ENCODE measurements at places on chromosomes 5 and 9. TPM values are rescaled to one million over a fixed set of nuclear protein-coding genes. Genes with fewer than 3 reads are reported as not detected.

NUTM2G gene
- total RNA-seq = not detected

TPRN gene
- 14.7 TPM for total RNA-seq

PCDHA5 gene
- not detected for total RNA-seq

FOXD4L3 gene
- total RNA-seq = not detected

GDF9 gene
- 0.80 TPM for total RNA-seq

PRLR gene
- total RNA-seq = not detected

MARCOL gene
- total RNA-seq = not detected

LIX1 gene
- total RNA-seq = not detected

ELL2 gene
- 15.0 TPM for total RNA-seq

SGTB gene
- total RNA-seq = 25.3 TPM

RORB gene
- total RNA-seq = 0.03 TPM

GCNT4 gene
- total RNA-seq = 6.0 TPM

GRCh38 chr9:38347271-38347671 is 45.2 kb upstream of the ALDH1B1 start:
- DNase-seq = no peak

DNA sequence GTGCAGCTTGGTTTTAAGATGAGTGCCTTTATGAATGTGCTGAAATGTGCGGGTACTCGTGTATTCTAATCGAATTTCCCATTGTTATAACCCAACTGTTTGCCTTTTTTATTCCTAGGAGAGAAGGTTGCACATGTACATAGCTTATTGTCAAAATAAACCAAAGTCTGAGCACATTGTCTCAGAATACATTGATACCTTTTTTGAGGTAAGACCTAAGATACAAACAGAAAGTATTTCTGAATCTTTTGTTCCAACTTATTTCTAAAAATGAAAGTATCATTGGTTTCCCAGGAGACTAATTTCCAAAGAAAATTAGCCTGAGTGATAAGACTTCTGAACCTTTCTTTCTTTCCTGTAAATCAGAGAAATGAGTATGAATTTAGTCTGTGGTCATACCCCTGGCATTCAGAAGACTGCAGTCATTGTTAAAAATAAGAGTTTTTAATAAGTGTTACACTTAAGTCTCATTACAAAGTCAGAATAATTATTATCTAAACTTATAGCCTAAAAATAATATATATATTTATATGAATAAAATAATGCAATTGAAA is 102.4 kb upstream of the OTULINL start:
- no peak for DNase-seq

DNA sequence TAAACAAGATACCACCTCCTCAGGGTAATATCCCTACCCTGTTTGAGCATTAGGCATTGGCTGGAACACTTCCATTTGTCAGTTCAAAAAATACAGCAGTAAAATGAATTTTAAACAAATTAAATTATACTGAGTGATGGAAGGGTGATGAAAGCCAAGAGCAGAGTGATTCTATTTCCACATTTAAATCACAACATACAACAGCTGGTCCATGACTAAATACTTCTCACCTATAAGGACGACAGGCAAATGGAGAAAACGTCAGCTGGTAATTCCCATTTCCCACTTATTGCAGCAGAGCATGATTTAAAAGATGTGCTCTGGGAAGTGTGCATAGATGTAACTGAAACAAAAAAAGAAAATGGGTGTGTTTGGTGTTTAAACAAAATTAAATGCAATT is 543.6 kb upstream of the DAB2 start:
- no peak for DNase-seq

DNA sequence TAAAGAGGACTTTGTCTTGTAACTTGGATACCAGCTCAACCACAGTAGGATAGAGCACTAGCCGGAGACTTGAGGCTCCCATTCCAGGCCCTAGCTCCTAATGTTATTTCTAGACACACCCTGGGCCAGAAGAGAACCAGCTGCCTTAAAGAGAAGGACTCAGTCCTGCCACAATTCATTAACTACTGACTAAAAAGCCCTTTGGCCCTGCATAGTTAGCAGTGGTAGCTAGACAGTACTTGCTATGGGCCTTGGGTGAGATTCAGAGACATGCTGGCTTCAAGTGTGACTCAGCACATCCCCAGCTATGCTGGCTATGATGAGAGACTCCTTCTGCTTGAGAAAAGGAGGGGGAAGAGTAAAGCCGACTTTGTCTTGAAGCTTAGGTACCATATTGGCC is 47.3 kb downstream of the TMEM167A start:
- DNase-seq = no peak

- DNase-seq = no peak
Observed at GRCh38 chr9:81032831-81033230, 656.5 kb downstream of the TLE1 start.

DNA sequence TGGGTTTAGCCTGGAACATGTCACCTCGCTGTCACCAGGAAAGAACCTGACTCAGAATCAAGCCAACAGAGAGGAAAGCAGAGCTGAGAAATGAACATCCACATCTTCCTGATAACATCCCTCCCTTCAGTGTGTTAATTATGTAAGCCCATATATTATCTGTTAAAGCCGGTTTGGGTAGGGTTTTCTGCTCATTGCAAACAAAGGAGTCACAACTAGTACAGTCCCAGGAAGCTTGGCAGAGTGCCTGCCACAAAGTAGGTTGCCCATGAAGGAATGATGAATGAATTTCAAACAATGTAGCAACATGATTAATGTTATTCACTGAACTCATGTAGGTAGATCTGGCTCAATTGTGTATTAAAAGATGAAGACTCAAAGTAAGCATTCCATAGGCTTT is 10.4 kb upstream of the PPARGC1B start:
- no peak for DNase-seq

DNA sequence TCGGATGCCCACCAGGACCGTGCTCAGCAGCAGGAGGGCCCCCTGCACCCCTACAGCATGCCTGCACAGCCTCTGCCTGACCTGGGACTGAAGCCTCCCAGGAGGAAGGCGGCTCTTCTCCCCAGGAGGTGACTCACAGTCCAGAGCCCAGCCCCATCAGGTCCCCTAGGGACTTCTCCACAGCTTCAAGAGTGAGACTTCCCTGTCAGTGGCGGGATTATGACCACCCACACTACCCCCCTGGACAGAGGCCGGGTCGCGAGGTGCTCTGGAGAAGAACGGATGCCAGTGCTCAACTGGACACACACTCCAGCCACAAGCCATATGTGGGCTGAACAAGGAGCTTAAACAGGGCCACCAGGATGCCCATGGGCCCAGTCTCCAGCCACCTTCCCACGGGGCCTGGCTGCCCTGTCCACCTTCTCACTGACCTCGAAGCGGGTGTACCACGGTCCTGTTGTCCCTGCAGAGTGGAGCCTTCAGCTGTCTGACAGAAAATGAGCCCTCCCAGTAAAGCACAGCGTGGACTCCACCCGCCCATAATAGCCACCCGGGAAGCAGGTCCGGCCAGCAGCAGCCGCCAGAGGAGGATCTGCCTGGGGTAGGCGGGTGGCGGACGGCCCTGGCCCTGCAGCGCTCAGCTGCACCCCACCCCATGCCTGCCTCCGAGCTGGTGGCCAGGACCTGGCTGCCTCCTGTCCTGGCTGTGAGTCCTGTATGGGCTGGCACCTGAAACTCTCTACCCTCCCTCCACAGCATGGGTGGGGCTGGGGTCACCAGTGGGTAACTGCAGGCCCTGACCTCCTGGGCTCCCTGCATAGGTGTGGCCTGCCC is 54.7 kb downstream of the SEMA4D start:
- DNase-seq = no peak

GRCh38 chr5:137119321-137119720 is 379.8 kb downstream of the SPOCK1 start:
- DNase-seq = no peak

- no peak for DNase-seq
Observed at GRCh38 chr5:116524966-116525365, 49.7 kb downstream of the SEMA6A start.

GRCh38 chr5:177542816-177543465 is 11.4 kb downstream of the FAM193B start:
- DNase-seq = no peak

DNA sequence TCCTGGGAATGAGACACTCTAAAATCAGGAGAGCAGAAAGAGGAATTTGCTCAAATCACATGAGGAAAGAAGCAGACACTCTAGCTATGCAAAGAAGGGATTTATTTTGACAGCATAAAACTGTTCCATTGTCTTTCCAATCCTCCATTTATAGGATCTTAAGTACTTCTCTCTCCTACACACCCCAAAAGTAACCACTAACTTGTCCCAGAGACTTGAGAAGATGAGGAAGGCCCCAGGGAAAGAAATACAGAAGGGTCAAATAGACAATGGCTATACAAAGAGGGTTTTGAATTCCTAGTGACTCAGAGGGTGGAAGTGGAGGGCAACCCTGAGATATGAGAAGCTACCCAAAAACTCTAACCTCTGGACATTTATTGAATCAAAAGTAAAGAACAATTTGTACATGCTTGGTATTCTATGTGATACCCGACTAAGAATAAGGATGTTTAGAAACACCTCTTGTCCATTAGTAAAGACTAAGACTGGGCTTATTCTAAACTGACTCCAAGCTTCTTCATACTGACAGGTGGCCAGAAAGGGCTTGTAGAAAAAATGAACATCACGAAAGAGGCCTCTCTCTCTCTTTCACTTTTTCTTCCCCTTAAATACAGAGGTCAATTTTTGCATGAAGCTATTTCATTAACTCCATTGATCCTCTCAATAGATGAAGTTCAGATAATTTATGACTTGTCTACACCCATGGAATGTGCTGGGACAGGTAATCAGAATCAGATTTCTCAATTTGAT is 20.6 kb downstream of the DMAC1 start:
- no peak for DNase-seq

- DNase-seq = no peak
Observed at GRCh38 chr5:32572778-32573480, 12.4 kb upstream of the SUB1 start.

GRCh38 chr9:136544548-136544963 is 1.3 kb downstream of the NOTCH1 start:
- peak; percentile 74 for DNase-seq

- DNase-seq = no peak
Observed at GRCh38 chr5:176716320-176716719, 69.0 kb downstream of the TSPAN17 start.

DNA sequence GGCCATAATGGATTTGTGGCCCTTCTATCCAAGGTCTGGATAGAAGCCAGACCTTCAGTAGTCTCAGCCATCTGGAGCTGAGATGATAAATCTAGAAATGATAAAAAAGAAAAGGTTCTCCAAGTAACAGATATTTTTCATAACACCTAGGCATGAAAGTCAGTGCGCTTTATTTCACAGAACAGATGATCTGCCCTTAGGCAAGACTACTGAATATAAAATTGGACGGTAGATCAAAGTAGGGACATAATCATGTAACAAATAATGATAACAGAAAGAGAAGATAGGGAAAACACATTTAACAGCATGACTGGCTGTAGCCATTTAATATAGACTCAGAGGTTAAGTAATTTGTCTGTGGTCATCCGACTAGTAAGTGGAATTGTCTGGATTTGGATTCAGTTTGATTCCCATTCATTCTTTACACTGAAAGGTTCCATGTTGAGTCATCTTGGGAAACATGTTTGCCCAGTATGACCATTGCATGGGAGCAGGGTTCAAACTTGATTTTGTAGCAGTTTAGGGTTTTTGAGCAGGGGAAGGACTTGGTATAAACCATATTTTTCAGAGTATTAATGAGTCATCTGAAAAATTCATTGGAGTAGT is 4.1 kb upstream of the CAVIN4 start:
- no peak for DNase-seq

Data from activated naive CD8-positive, alpha-beta T cell treated with anti-CD3 and anti-CD28 coated beads, Interleukin-2, amount 10 ng/mL, durations not matched to agents 7 days and 5 days (primary cell).